ENCODE measurements at places on chromosomes 11 and 22. TPM values are rescaled to one million over a fixed set of nuclear protein-coding genes. Genes with fewer than 3 reads are reported as not detected.

OR52I1 gene
- not detected for total RNA-seq

TUT1 gene
- total RNA-seq: 24.3 TPM

SLN gene
- total RNA-seq: not detected

DNA sequence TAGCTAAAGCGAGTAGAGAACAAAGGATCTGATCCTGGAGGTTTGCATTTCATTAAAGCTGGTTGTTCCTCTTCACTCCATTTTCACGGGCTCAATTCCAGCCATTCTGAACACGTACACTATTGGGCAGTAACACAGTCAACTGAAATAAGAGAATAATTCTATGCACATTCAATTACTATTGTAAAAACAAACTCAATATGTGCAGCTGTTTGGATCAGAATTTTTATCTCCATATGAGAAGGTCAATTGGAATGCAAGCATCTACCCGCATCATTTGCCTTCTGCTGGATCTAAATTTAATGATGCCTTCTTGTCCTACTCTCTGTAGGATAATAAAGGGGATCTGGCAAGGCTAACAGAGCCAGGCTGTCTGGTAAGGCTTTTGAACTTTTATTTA lies 562.8 kb upstream of the CCDC179 start:
- no peak overlapping the region for H3K27ac ChIP-seq
- H3K4me1 ChIP-seq: no peaks in the 10 kb centered on the region
- no peaks in the 10 kb centered on the region for H3K27me3 ChIP-seq
- no peak for DNase-seq
- H3K4me3 ChIP-seq: no peak overlapping the region
- no peaks in the 10 kb centered on the region for H3K36me3 ChIP-seq

DNA sequence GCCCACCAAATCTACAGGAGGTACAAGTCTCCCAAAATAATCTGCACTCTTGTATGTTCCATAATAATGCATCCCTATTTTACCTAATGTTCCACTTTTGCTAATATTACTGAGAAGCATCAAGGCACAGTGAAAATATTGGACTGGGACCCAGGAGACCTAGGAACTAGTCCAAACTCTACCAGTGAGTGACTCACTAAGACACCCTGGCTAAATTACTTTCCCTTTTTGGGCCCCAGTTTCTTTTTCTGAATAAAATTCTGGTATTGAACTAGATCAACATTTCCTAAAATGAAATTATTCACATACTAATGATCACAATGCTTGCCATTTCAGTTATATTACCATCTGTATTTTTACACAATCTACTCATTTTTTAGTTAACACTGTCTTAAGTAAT lies 19.6 kb downstream of the THAP12 start:
- H3K36me3 ChIP-seq: no peaks in the 10 kb centered on the region
- H3K27ac ChIP-seq: no peak overlapping the region
- H3K4me3 ChIP-seq: no peak overlapping the region
- DNase-seq: no peak
- H3K27me3 ChIP-seq: no peaks in the 10 kb centered on the region
- no peaks in the 10 kb centered on the region for H3K4me1 ChIP-seq
